Uterine smooth muscle cell (primary cell): ENCODE measurements at places on chromosomes 11 and 22. TPM values are rescaled to one million over a fixed set of nuclear protein-coding genes. Genes with fewer than 3 reads are reported as not detected.

B3GAT3 gene
- total RNA-seq = 34.3 and 50.9 TPM in 2 replicates

SLC6A5 gene
- total RNA-seq = not detected in 2 replicates

OR4D5 gene
- not detected in 2 replicates for total RNA-seq

APOA5 gene
- not detected in 2 replicates for total RNA-seq

OR8H3 gene
- total RNA-seq = not detected in 2 replicates

SLC5A12 gene
- not detected in 2 replicates for total RNA-seq

LINC01488 gene
- not detected in 2 replicates for total RNA-seq

BAIAP2L2 gene
- total RNA-seq = 5.1 and 7.2 TPM in 2 replicates

MRGPRE gene
- not detected in 2 replicates for total RNA-seq

TNNT3 gene
- not detected in 2 replicates for total RNA-seq

FGF3 gene
- not detected in 2 replicates for total RNA-seq

NEFH gene
- 0.37 and 0.44 TPM in 2 replicates for total RNA-seq

GGTLC2 gene
- total RNA-seq = not detected in 2 replicates

CHRM4 gene
- not detected in 2 replicates for total RNA-seq

POTEH gene
- total RNA-seq = not detected in 2 replicates

KRTAP5-1 gene
- not detected in 2 replicates for total RNA-seq

P2RX3 gene
- not detected in 2 replicates for total RNA-seq

MSANTD2 gene
- 8.5 and 12.3 TPM in 2 replicates for total RNA-seq

OR52I1 gene
- not detected in 2 replicates for total RNA-seq

MAPK8IP1 gene
- total RNA-seq = 10.1 and 12.3 TPM in 2 replicates

KRTAP5-8 gene
- not detected in 2 replicates for total RNA-seq

RTN4RL2 gene
- under 0.01 and 0.25 TPM in 2 replicates for total RNA-seq

LRRC74B gene
- under 0.01 TPM in 1 of 2 replicates, not detected in the other for total RNA-seq

NLRP14 gene
- total RNA-seq = 0.50 and 0.66 TPM in 2 replicates

OVOL1 gene
- total RNA-seq = not detected in 2 replicates

TMEM126B gene
- total RNA-seq = 76.9 and 79.9 TPM in 2 replicates

LDHAL6A gene
- not detected in 2 replicates for total RNA-seq

MGAT3 gene
- under 0.01 TPM in 1 of 2 replicates, not detected in the other for total RNA-seq

PANX2 gene
- 0.37 and 0.66 TPM in 2 replicates for total RNA-seq

H19 gene
- total RNA-seq = 0.50 and 0.55 TPM in 2 replicates

C1QTNF4 gene
- total RNA-seq = 0.11 and 0.25 TPM in 2 replicates

APOL5 gene
- not detected in 2 replicates for total RNA-seq

SSRP1 gene
- 79.5 and 155 TPM in 2 replicates for total RNA-seq

OR52E8 gene
- total RNA-seq = not detected in 2 replicates

OR8D1 gene
- total RNA-seq = under 0.01 TPM in 1 of 2 replicates, not detected in the other

FIBIN gene
- 9.4 and 65.4 TPM in 2 replicates for total RNA-seq

MS4A14 gene
- total RNA-seq = not detected in 2 replicates

CYB561A3 gene
- 33.6 and 43.5 TPM in 2 replicates for total RNA-seq

OR5D14 gene
- not detected in 2 replicates for total RNA-seq

ARHGAP32 gene
- total RNA-seq = 16.4 and 18.8 TPM in 2 replicates

MS4A15 gene
- total RNA-seq = not detected in 2 replicates

RAB36 gene
- 4.8 and 5.6 TPM in 2 replicates for total RNA-seq

APOBEC3B gene
- 2.4 and 7.5 TPM in 2 replicates for total RNA-seq

RASD2 gene
- under 0.01 TPM in 1 of 2 replicates, not detected in the other for total RNA-seq

CARD10 gene
- 1.2 and 2.1 TPM in 2 replicates for total RNA-seq

SEC14L6 gene
- 1.4 and 1.7 TPM in 2 replicates for total RNA-seq

APLNR gene
- total RNA-seq = not detected in 2 replicates

TUBA8 gene
- 0.33 and 0.62 TPM in 2 replicates for total RNA-seq

ZP1 gene
- total RNA-seq = 0.12 TPM in 1 of 2 replicates, not detected in the other

CHORDC1 gene
- 46.7 and 53.6 TPM in 2 replicates for total RNA-seq

IGF2 gene
- total RNA-seq = 0.11 and 0.25 TPM in 2 replicates
